ENCODE measurements at places on chromosomes 3 and 15. TPM values are rescaled to one million over a fixed set of nuclear protein-coding genes. Genes with fewer than 3 reads are reported as not detected.

NRG4 gene
- 2.9 TPM for total RNA-seq

NME9 gene
- not detected for total RNA-seq

DNA sequence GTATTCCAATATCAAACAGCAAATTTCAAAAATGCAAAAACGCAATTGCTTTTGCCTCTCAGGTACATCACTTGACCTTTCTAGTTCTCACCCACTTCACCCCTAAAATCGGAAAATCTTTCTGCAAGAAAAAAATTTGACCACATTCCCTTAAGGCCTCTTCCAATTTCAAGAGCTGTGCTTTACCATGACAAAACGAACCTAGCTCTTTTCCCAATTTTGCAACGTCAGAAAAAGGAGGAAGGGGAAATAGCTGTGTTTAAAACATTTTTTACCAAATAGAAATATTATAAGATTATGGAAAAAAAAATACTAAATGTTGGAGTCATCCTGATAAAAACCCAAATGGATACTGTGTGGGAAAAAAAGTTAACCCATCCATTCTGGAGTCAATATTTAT, 1.1 kb upstream of the NR2C2 start:
- DNase-seq, result no peak

TRIM42 gene
- not detected for total RNA-seq

DNA sequence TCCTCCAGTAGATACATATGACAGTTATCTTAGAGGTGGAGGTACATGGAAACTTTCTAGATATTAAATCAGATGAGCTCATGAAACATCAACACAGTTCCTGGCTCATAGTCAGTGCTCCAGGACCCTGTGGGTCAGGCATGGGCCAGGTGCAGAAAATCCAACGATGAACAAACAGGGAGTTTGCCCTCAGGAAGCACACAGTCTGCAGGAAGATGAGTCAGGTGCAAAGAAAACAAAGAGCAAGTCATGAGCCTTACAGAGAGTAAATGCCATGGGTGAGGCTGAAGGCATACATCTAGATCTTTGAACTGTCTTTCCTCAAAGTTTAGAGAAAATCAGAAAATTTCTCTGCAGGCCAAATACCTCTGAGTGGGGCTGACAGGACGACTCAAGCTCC, 184.2 kb upstream of the TPM1 start:
- DNase-seq, result no peak

DNA sequence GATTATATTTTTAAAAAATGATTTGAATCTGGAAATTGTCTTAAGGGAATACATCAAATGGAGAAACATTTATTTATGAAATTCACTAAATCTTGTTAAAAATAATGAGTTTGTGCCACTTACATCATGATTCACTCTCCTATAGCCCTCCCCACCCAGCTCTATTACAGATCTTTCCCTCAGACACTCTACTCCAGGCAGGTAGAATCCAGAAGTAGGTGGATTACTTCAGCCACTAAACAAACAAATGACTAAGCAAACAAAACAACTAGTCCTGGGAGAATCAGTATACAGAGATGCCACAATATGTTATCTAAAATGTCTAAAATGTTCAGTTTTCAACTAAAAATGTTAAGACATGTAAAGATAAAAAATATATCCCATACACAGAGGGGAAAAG, 608.1 kb upstream of the UBE2E2 start:
- no peak for DNase-seq

DNA sequence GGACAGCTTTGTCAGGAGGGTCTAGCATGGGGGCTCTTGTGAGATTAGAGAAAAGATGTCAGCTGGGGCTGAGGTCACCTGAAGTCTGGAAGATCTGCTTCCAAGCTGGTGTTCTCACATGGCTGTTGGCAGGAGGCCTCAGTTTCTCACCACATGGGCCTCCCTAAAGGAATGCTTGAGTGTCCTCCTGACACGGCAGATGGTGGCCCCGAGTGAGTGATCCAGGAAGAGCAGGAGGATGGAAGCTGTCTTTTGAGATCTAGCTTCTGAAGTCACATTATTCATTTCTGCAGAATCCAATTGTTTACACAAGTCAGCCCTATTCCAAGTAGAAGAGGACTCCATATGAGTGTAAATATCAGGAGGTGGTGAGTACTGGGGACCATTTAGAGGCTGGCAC, 344.0 kb upstream of the PROK2 start:
- DNase-seq, result no peak

DNA sequence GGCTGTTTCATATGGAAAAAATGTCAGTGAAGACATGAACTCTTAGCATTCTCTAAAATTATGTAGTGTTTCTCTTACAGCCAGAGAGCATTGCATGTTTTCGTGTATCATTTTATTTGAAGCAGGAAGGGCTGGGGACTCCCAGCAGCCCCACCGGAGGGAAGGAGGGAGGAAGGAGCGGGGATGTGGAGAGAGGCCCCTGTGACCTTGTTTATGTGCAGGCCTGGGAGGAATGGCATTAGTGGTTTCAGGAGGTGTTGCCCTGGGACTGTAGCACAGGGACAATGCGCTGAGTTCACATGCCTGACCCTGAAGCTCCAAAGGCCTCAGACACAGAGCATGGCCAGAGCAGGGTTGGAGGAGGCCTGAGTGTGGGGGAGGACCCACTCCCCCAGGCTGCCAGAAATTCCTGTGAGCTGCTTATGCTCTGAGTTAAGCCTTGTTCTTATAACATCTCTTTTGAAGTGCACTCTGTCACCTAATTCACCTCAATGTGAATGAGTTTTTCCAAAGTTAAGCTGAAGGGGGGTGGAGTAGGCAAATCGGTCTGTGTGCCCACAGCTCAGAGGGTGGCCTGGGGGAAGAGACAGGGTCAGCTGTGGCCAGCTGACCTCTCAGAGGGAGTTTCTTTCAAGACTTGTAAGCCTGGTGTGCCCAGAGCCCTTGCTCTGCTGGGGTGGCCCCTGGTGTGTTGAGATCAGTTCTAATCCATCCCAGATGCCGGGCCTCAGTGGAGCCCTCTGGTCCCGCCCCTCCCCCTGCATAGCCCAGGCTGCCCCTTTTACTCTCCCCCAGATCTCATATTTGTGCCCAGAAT, 3.9 kb upstream of the RNU6-1 start:
- DNase-seq, result no peak

ZNF80 gene
- not detected for total RNA-seq

DNA sequence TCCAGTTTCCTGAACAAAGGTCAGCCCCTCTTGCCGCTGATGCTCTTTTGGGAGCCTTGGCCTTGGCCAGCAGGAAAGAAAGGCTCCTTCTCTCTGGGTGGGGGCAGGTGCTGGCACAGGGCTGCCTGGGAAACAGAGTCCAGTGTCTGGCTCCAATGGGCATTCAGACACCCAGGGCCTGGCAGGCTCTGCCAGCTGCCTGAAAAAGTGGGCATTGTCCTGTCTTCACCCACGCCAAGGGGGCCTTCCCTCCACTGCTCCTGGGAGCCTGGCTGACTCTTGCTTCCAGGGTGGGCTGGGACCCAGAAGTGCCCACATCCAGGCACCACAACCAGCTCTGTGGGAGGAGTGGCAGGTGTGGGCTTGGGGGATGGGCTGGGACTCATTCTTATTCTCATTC, 62.7 kb downstream of the RHCG start:
- DNase-seq, result no peak

GRCh38 chr3:148816427-148816826, 11.2 kb upstream of the CPB1 start:
- DNase-seq, result no peak

TRIM59 gene
- 27.2 TPM for total RNA-seq

CCDC39 gene
- total RNA-seq, result 0.43 TPM

DNAH12 gene
- total RNA-seq, result 0.19 TPM

Measured in GM12878 (cell line).